Dermis microvascular lymphatic vessel endothelial cell (primary cell): ENCODE measurements at places on chromosomes 12 and 14. TPM values are rescaled to one million over a fixed set of nuclear protein-coding genes. Genes with fewer than 3 reads are reported as not detected.

Gene ACRBP
- 0.39 and 0.51 TPM in 2 replicates for total RNA-seq

Gene PELI2
- 7.8 and 18.1 TPM in 2 replicates for total RNA-seq

Gene MFAP5
- total RNA-seq: 0.13 TPM in 1 of 2 replicates, not detected in the other

Gene SOCS2
- 60.9 and 64.4 TPM in 2 replicates for total RNA-seq

Gene NGB
- total RNA-seq: not detected in 2 replicates

Gene PTPN6
- 2.4 and 2.6 TPM in 2 replicates for total RNA-seq

Gene ACOT2
- total RNA-seq: 6.8 and 9.6 TPM in 2 replicates

Gene EXOC3L4
- total RNA-seq: not detected in 2 replicates

Gene ZBTB42
- total RNA-seq: 3.2 and 5.4 TPM in 2 replicates

Gene POTEG
- not detected in 2 replicates for total RNA-seq

Gene IFNG-AS1
- total RNA-seq: not detected in 2 replicates
